G401 (cell line): ENCODE measurements at places on chromosomes 5 and 9.

DNA sequence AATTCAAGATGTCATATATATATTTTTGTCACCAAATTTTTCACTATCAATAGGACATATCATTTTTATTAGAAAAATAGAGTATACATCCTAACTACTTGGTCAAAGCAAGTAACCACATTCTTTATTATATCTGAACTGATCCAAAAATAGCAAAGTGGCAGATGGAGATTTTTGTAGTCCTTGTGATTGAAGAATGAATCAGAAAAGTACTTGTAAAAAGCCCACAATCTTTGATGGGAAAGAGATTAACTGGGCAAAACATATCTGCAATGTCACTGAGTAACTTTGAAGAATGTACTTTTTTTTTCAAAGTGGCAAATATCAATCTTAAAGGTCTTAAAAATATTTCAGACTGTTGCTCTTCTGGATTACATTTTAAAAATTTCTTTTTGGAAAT is 1040.6 kb upstream of the SEMA6A start:
- peak; percentile 47 for DNase-seq

DNA sequence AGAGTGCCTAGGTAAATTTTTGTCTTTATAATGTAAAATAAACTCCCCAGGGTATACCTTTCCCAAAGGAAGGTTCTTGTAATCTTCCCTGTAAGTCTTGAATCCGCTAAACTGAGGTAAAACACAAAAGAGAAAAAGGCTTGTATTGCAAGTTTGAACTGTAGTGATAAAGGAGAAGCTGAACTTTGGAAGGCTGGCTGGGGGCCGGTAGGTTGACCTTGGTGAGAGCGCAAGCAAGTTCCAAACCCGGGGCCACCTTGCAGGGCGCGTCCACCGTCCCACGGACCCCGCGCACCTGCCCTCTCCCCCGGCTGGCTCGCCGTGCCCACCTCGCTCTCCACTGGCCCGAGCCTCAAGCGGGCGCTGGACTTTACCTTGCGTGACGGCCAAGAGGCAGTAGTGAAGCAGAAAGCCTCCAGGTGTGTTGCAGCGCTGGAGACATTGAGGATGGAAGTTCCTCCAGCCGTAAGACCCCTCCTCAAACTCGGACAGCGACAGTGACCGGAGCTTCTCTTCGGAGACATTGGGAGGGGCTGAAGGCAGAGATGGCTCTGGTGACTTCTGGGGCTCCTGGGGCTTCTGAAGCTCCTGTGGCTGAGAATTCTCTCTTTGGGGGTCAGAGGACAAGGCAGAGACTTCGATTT is 428 bp downstream of the SLCO4C1 start:
- DNase-seq: no peak

DNA sequence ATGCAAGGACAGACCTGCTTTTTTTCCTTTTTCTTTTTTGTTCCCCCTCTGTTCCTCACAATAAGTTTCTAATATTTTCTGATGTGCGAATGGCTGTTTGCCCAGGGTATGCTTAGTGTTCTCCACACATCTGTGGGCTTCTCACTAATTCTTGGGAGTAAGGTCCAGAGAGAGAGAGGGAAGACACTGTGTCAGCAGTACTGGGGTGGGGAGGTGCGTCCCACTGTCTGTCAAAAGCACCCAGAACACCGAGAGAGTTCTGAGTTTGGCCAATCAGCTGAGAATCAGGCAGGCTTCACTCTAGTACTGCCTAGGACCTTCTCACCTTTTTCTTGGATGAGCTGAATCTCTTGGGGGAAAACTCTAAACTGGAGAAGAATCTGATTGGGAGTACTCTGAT is 61.8 kb downstream of the ELL2 start:
- no peak for DNase-seq

GRCh38 chr5:131786900-131787692 is 9.7 kb downstream of the FNIP1 start:
- DNase-seq: no peak

- no peak for DNase-seq
These were observed 72.2 kb downstream of the SLC12A2 start for GRCh38 chr5:128155776-128156175.

DNA sequence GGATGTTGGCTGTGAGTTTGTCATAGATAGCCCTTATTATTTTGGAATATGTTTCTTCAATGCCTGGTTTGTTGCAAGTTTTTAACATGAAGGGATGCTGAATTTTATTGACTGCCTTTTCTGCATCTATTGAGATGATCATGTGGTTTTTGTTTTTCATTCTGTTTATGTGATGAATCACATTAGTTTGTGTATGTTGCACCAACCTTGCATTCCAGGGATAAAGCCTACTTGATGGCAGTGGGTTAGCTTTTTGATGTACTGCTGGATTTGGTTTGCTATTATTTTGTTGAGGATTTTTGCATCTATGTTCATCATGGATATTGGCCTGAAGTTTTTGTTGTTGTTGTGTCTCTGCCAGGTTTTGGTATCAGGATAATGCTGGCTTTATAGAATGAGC is 225.6 kb downstream of the PCSK1 start:
- no peak for DNase-seq

DNA sequence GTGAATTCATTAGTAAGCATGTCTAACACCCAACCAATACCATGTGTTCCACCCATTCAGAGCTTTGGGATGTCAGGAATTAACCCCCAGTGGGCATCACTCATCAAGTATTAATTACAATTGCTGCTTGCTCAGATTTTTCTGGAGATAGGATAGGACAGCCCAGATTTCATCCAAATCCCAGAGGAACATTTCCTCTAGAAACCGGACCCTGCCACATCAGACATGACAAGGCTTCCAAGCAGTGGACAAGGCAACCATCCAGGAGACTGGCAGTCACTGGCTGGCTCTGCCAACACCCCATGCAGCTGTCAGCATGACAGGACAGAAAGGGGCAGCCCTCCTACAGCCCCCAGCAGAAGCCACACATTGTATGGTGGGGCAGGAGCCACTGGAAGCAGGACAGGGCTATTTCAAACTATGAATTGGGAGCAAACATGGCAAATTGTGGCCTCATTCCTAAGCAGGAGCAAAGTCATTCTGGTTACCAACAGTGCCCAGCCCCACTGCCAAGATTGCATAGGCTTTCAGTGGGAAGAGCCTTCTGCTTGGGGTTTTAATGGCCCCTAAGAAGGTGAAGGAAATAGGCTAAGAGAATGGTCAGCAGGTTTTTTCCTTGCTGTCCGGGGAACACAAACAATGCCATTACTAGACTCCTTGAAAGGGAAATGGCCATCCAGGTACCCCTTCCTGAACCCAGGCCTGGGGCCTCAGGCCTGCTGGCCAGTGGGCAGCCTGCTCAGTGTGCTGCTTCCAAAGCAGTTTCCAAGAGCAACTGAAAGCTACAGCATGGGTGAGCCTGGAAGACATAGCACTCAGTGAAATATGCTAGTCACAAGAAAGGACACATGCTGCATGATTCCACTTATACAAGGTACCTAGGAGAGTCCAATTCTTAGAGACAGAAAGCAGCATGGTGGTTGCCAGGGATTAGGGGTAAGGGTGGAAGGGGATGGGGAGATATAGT is 294.7 kb upstream of the SLC30A5 start:
- DNase-seq: peak; percentile 12

DNA sequence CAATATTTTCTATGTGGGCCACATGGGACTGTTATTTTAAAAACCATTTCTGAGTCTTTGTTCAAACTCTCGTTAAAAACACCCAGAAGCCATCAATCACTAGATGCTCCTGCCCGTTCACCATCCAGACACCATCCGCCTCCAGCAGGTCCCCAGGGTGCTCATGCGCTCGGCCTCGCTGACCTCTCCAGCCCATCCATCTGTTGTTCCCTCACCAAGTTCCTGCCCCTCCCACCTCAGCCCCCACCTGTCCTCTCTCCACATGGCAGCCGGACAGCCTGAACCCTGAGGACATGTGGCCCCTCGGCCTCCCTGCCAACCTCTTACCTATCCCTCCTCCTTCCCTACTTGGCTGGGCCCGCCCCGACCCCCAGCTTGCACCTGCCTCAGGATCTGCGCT is 31.6 kb downstream of the NSUN2 start:
- DNase-seq: peak; percentile 82

DNA sequence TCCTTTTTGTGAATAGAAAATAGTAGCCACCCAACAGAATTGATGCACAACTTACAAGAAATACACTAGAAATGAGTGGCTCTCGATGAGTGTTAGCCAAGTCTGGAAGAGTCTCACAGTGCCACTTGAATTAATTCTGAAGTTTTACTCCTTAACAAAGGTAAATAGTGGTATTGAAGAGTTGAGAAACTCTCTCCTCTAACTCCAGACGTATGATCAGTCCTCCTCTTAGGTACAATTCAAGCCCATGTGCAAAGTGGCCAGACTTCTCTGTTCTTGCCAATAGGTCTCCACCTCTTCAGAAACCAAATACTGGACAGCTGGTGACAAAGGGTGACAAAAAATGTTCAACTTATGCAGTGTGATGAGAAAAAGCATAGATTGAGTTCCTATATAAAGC is 38.5 kb upstream of the ADAMTS16 start:
- no peak for DNase-seq

DNA sequence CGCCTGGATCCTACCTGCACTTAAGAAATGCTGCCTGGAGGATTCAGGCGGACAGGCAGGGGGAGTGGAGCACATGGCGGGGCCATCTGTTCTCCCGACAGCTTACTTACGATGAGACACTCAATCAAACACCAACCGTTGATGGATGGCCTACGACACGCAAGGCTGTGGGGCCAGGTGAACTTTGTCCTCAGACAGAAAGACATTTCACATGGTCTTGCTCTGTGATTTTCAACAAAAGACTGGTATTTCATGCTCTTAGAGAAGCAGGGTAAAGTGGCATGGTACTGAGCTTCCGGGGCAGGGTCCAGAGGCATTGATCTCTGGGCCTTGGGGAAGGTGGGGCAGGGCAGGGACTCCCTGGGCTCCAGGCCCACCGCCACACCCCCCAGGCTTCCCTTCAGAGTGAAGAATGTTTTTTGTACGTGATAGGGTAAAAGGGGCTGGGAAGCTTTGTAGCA is 9.1 kb upstream of the OLFM1 start:
- DNase-seq: no peak

DNA sequence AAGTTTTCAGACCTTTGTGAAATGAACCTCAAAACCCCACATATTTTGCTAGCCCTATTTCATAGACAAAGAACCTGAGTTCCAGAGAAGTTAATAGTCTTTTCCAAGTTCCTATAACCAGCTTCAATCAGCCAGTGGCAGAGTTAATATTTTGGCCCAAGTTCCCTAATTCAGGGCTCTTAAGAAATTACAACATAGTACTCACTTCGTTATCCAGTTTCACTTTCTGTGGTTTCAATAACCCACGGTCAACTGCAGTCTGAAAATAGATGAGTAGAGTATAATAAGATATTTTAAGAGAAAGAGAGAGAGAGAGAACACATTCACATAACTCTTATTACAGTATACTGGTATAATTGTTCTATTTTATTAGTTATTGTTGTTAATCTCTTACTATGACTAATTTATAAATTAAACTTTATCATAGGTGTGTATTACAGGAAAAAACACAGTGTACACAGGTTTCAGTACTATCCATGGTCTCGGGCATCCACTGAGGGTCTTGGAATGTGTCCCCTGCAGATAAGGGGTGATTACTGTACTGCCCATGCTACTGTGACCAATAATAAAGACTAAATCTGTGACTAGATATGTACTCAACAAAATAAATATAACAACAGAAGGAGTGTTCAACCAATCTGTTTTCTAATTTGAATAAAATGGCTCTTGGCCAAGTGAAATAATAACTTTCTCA is 9.3 kb upstream of the MYOT start:
- DNase-seq: no peak

DNA sequence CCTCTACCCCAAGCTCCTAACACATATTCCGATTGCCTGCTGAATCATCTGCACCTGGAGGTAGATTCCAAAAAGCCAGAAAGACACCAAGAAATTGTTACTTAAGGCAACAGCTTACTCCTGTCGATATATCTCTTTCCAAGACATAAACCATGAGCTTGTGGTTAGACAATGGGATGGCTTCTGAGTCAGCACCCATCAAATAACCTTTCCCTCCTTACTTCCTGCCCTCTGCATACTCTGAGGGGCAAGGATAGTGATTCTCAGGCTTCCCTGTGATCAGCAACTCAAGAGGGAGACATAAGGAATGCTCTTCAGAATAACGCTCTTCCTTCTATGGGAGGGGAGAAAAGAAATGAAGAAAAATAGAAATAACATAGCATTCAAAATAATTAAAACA is 70.9 kb downstream of the TMEM215 start:
- DNase-seq: no peak

DNA sequence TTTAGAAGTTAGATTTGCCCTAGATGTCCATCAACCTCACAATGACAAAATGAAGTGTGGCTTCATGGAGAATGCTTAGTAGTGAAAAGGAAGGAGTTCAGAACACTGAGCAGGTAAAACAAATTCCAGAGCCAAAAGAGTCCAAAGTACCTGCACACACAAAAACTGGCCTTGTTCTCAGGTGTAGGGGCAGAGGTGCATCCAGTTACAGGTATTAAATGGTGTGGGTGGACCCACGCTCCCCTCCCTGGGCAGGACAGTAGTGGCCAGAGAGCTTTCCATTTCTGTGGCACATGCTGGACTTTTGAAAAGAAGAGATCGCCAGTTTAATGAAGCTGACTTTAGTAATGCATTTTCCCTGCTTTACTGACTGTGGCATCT is 47.2 kb downstream of the SECISBP2 start:
- no peak for DNase-seq

DNA sequence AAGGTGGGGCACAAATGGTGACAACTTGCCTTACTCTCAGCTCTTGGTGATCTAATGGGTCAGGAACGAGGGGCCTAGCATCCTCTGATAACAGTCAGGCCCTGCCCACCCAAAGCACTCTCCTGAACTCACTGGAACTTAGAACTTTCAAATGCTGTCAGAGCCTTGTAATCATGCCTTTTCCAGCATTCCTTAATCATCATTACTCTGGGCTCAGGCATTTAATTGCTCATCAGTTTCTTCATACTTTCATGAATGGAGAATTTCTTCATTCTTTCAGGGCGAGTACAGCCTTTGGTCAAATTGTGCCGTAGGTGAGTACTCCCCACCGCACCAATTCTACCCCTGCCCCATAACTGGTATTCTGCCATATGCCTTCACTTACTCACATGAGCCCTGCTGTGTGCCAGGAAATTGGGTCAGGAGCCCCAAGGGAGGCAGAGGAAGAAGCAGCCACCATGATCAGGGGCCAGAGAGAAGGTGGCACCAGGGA is 30.2 kb upstream of the DUSP1 start:
- no peak for DNase-seq

GRCh38 chr9:125293134-125293533 is 31.5 kb downstream of the GAPVD1 start:
- no peak for DNase-seq

DNA sequence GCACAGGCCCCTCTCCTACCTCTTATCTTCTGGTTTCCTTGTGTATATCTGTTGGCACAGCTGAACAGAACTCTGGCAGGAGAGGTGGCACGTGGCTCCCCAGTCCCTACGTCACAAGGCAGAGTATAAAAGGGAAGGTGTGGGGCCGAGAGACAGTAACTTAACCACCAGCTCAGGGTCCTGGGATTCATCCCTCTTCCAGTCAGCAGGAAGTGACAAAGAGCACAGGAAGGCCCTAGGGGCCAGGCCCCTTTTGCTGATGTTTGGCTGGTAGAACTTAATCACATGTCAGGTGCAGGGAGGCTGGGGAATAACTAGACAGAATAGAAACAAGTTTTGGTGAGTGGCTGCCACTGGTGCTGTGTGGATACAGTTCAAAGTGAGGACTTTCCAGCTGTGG is 4.5 kb upstream of the ICE1 start:
- no peak for DNase-seq
